Immature natural killer cell (primary cell): ENCODE measurements at places on chromosomes 5 and 9. TPM values are rescaled to one million over a fixed set of nuclear protein-coding genes. Genes with fewer than 3 reads are reported as not detected.

DNA sequence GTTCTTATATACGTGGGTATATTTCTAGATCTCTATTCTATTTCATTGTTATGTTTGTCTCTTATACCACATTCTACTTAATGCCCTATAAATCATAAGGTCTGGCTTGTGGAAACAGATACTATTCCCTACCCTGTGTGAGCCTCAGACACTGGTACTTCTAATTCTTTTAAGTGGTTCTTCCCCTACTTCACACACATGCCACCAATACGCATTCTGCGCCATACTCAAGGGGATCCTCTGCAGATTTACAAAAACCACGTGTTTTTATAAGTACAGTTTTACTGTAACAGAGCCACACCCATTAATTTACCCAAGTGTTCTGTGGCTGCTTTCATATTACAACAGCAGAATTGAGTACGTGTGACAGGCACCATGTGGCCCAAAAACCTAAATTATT lies 195.6 kb downstream of the SAXO1 start:
- DNase-seq, result no peak

DNA sequence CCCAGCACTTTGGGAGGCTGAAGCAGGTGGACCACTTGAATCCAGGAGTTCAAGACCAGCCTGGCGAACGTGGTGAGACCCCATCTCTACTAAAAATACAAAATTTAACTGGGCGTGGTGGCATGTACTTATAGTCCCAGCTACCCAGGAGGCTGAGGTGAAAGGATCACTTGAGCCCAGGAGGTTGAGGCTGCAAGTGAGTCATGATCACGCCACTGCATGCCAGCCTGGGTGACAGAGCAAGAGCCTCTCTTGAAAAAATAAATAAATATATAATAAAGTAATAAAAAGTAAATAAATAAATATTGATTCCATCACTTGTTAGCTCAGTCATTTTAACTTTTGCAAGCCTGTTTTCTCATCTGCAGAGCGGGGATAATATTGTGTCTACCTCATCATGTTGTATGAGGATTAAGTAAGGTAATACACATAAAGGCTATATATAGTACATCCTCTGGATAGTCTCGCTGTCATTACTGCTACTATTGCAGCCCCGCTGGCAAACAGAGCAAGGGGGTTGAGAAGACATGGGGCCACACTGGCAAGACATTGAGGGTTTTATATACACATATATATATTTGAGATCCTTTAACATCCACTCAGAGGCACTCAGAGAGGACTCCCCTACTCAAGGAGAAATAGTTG lies 210.9 kb downstream of the C9orf152 start:
- no peak for DNase-seq

Gene TTC23L
- polyA plus RNA-seq, result not detected

Gene WHRN
- polyA plus RNA-seq, result 0.22 TPM
